ENCODE measurements at places on chromosomes 2 and 18. TPM values are rescaled to one million over a fixed set of nuclear protein-coding genes. Genes with fewer than 3 reads are reported as not detected.

POTEI gene
- not detected for total RNA-seq

DNA sequence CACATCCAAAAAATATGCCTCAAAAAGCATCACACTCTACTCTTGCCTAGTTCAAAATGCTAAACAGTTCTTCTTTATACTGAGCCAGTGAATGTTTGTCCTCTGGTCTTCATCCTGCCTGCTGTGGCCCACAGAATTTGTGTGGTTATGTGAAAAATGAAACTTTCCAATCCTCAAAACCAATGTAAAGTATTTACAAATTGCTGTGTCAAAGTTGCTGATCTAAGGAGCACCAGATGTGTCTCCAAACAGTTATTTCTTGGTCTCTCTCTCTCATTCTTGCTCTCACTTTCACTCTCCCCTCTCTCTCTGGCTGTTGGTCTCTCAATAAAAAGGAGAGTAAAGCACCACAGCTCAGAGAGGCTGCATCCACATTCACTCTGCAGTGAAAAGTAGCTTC, 23.0 kb downstream of the EPHA4 start:
- peaks cover 3% of the 10 kb centered on the region for H3K36me3 ChIP-seq
- H3K4me1 ChIP-seq = peaks cover 23% of the 10 kb centered on the region
- no peak overlapping the region for H3K4me3 ChIP-seq
- no peak for DNase-seq
- peak overlapping the region; percentile 67 for H3K27ac ChIP-seq

- no peak for DNase-seq
- no peak overlapping the region for H3K27ac ChIP-seq
- no peak overlapping the region for H3K4me3 ChIP-seq
- H3K27me3 ChIP-seq = no peaks in the 10 kb centered on the region
Observed at GRCh38 chr2:23685181-23685580, 241.7 kb downstream of the ATAD2B start.

ABCB11 gene
- total RNA-seq = not detected
